ENCODE measurements at places on chromosomes 13 and 19.
A peak's percentile ranks its signal among the peaks of the same experiment; 100 is the strongest.

DNA sequence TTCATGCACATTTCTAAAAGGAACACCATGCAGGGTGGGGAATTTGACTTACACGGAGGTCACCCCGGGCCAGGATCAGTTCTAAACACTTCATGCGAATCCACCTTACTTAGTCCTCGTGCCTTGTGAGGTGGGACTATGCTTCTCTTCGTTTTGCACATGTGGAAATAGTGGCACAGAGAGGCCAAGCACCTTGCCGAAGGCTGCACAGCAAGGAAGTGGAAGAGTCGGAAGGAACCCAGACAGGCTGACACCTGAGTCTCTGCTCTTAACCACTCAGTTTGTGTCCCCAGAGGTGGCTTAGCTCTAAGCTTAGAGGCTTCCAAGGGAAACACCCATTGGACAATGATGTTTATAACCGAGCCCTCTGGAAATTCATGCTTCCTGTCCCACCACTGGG lies 150.1 kb downstream of the CACNA1A start:
- no peak for DNase-seq

DNA sequence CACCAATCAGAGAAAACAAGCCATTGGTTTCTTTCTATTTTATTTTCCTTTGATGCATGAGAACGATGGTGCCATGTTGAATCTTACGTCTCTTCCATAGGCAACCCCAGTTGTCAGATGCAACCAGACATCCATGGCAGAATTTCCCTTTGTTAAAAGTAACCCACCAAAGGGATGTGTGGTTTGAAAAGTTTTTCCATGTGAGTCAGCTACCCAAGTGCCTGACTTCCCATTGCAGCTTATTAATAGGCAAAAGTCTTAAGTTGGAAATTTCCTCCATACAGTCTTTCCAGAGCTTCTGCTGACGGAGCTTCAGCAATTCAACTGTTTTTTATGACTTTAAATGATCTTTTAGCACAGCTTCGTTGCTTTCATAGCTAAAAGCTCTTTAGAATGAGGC lies 73.8 kb upstream of the FAM216B start:
- DNase-seq: no peak

- no peak for DNase-seq
Measured at GRCh38 chr13:93398167-93399035, 171.8 kb downstream of the GPC6 start.

- DNase-seq: no peak
Measured at GRCh38 chr13:113420833-113421600, 32.3 kb downstream of the ADPRHL1 start.

DNA sequence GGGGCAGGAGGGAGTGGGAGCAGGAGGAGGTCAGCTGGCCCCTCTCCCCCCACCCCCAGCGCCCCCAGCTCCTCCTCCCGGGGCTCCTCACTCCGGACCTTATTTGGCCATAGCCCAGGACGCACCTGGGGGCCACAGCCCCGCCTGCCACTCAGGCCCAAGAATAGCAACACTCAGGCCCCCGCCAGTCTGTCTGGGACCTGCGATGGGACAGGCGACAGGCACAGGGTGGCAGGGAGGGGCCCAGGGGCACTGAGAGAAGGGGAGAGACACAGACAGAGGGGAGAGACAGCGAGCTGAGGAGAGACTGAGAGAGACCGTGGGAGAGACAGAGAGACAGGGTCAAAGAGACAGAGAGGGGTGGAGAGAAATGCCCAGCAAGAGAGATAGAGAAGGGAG lies 10.2 kb downstream of the JOSD2 start:
- DNase-seq: no peak

DNA sequence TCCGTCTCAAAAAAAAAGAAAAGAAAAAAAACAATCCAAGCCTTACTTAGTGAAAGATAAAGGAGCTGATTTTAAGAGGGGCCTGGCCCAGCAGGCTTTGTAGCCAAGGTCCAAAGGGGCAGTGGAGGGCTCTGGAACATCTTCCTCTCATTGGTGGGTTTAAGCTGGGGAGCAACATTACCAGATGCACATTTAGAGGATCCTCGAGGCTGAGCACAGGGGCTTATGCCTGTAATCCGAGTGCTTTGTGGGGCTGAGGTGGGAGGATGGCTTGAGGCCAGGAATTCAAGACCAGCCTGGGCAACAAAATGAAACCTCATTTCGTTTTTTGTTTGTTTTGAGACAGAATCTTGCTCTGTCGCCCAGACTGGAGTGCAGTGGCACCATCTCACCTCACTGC lies 8.0 kb upstream of the TMEM160 start:
- DNase-seq: no peak

DNA sequence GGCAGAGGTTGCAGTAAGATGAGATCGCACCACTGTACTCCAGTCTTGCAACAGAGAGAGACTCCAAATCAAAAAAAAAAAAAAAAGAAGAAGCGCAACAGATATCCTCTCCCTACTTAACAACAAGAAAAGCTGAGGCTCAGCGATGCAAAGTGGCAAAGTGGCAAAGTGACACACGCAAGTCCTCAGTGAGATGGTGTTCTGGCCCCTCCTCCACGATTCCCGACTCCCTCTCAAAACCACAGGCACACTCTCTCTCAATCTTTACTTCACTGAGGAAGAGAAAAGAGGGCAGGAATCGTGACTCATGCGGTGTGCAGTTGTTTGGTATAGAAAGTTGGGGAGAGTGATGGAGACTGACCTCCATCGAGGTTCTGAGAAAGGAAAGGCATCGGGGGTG lies 12.6 kb downstream of the FFAR2 start:
- DNase-seq: no peak

- DNase-seq: no peak
Measured at GRCh38 chr19:39557811-39558623, 18.1 kb upstream of the EID2 start.

GRCh38 chr19:1318678-1319471 lies 33.2 kb downstream of the EFNA2 start:
- no peak for DNase-seq

DNA sequence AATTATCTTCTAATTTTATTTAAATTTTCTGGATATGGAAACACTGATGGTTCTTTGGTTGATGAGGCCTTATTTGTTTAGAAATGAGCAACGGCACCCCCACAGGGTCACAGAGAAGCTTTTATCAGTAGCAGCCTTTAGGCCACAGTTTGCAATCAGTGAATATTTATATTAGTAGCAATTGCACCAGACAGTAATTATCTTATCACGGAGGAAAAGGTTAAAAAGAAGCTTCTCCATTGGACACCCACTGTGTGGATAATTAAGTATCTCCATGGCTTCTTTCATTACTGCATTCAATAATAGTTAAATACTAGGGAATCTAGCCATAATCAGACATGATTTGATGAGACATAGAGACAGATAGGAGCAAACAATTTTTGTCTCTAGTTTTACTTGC lies 2099.2 kb upstream of the PCDH20 start:
- no peak for DNase-seq

- DNase-seq: no peak
Measured at GRCh38 chr13:101681834-101682233, 229.4 kb downstream of the ITGBL1 start.

GRCh38 chr13:106701771-106702341 lies 133.9 kb upstream of the ARGLU1 start:
- no peak for DNase-seq

- DNase-seq: no peak
Measured at GRCh38 chr13:57991041-57991440, 359.5 kb downstream of the PCDH17 start.

GRCh38 chr13:94556041-94556440 lies 39.9 kb downstream of the TGDS start:
- DNase-seq: no peak

DNA sequence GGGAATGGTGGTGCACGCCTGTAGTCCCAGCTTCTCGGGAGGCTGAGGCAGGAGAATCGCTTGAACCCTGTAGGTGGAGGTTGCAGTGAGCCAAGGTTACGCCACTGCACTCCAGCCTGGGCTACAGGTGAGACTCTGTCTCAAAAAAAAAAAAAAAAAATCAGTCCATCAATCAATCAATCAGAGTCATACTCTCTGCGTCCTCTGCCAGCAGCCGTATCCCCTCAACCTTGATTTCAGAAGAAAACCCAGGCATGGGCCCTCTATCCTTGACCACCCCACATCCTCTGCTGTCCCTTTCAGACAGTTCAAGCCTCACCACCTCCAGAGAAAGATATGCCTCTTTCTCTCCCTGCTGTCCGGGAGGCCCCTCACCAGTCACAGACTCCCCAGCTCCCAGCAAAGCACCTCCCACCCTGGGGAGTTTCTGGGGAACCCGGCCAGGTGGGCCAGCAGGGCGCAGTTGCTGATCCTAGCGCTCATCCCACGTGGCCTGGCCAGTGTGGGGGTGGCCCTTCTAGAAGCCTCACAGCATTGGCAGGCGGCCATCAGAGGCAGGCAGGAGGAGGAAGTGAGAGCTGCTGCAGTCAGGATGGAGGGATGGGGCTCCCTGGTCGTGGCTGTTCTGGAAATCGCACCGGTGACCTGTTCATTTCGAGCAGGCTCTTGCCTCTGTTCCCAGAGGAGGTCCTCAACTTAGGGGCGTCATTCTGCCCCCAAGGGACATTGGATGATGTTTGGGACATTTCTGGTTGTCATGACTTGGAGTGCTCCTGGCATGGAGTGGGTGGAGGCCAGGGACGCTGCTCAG lies 10.2 kb upstream of the JSRP1 start:
- DNase-seq: no peak

- no peak for DNase-seq
Measured at GRCh38 chr13:38656699-38657098, 30.2 kb upstream of the FREM2 start.

DNA sequence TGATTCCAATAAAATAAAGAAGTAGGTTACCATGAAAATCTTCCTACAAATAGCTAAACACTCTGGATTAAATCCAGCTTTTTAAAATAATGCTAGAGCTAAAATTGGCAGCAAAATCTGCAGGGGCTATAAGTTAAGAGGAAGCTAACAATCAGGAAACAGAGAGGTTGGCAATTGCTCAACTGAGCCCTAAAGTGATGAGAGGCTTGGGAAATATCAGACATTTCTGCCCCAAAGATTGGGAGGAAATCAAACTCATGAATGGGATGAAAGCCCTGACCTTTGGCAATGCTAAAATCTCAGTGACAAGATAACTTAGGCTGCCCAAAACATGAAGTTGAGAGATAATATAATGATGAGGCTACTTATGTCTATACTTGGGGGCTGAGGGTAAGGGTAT lies 1437.9 kb downstream of the EFNB2 start:
- DNase-seq: no peak

DNA sequence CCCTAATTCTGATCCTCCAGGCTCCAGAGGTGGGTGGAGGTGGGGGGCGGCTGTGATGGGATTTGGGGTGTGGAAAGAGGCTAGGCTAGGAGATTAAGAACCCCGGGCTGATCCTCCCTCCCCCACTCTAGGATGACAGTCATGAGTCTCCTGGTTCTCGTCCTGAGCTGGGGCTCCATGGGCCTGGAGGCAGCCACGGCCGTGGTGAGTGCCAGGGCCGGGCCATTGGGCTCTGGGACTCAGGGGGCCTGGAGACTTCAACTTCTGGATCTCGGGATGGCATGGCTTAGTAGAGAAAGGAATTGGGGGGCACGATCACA lies 13.9 kb downstream of the TTYH1 start:
- no peak for DNase-seq

- DNase-seq: no peak
Measured at GRCh38 chr13:21733475-21734263, 62.8 kb downstream of the FGF9 start.

DNA sequence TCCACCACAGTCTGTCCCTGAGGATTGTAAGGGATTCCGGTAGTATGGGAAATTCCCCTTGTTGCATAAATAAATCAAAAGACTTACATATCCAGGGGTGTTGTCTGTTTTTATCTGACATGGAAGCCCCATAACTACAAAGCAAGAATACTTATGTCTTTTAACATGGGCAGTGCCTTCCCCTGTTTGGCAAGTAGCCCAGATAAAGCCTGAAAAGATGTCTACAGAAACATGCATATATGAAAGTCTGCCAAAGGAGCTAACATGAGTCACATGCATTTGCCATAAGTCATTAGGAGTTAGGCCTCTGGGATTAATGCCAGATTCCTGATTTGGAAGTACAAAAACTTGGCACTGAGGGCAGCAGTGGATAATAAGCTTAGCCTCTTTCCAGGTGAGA lies 62.1 kb downstream of the ZNF737 start:
- DNase-seq: no peak

DNA sequence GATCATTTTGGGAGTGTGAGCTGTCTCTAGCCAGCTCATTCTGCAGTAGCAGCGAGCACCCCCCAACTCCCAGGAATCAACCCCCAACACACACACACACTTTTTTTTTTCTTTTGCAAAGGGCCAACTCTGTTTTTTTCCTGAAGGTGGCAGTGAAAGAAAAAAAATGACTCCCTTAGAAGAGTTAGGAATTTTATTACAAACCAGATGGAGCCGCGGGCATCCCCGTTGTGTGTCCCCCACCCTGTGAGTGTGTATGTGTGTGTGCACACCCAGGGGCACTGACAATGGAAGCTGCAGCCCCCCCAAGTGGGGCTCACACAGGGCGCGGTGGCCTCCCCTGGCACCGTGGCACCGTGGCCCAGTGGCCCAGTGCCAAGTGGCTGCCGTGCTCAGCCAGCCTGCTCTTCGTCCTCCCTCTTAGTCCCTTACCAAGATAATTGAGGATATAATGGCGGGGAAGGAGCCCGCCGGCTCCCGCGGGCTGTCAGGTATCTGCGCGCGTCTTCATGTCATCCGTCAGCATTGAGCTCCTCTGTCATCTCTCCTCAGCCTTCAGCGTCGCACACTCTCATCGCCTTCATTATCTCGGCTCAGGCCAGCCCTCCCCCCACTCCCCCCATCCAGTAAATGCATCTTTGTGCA lies 314.1 kb downstream of the ZNF536 start:
- no peak for DNase-seq

- DNase-seq: no peak
Measured at GRCh38 chr13:112204346-112205327, 137.7 kb downstream of the SOX1 start.

- no peak for DNase-seq
Measured at GRCh38 chr13:99133230-99133629, 67.4 kb upstream of the UBAC2 start.

- DNase-seq: no peak
Measured at GRCh38 chr13:109113427-109113826, 484.0 kb downstream of the MYO16 start.

DNA sequence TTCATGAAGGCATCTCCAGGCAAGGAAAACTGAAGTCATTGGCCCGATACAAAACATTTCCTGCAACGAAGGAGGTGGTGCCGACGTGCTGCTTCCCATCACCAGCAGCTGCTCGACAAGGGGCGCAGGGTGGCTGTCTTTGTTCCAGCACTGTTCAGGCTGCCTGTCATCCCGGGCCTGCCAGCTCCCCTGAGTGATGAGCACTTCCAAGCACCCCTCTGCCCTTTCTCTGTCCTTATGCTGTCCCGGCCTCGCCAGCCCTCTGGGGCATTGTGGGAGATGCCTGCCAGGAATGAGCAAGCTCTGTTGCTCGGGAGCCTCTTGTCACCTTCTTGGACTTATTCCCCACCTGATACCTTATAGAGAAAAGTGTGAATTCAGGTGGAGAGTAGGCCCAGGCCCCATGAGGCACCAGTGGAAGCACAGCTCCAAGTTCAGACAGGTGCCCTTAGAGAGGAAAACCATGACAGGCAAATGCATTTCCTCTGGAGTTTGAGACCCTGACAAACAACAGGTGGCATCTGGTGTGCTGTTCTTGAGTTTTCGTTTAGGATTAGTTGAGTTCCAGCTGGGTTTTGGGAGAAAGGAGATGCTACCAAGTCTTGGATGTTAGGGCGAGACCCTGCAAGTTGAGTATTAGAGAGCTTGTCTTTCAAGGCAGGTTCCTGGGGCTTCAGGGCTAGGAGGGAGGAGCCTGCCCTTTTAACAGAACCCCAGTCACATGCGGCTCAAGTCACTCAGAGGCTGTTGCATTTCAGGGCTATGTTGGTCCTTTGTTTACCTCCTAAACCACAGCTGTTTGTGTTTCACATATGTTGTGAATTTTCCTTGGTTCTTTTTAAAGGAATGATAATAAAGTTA lies 21.4 kb downstream of the BBC3 start:
- DNase-seq: no peak

GRCh38 chr19:17246681-17247425 lies 1.1 kb upstream of the NR2F6 start:
- DNase-seq: peak; percentile 45
